Right atrium auricular region (tissue), 2 donors: ENCODE measurements at places on chromosomes 7 and 10. TPM values are rescaled to one million over a fixed set of nuclear protein-coding genes. Genes with fewer than 3 reads are reported as not detected.

DNA sequence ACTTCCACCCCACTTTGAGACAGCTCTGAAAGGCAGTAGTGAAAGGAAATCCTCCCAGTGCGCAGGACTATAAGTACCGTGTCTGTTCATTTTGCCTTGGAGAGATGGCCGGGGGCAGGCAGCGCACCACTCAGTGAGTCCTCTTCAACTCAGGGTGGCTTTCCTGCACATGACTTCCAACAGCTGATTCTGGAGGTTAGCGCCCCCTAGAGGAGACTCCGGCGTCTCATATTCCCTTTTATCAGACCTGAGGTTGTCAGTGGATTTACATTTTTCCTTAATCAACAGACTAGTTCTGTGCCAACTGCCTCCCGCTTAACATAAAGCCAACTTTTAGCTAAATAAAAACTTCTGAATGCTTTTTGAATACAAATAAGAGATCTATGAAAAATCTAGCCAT is 101.0 kb downstream of the HERPUD2 start:
- peaks cover 6% of the 10 kb centered on the region for H3K4me1 ChIP-seq
- no peak overlapping the region for H3K4me3 ChIP-seq
- DNase-seq = no peak
- no peaks in the 10 kb centered on the region for H3K36me3 ChIP-seq
- no peaks in the 10 kb centered on the region for H3K27me3 ChIP-seq
- H3K27ac ChIP-seq = no peak overlapping the region

DNA sequence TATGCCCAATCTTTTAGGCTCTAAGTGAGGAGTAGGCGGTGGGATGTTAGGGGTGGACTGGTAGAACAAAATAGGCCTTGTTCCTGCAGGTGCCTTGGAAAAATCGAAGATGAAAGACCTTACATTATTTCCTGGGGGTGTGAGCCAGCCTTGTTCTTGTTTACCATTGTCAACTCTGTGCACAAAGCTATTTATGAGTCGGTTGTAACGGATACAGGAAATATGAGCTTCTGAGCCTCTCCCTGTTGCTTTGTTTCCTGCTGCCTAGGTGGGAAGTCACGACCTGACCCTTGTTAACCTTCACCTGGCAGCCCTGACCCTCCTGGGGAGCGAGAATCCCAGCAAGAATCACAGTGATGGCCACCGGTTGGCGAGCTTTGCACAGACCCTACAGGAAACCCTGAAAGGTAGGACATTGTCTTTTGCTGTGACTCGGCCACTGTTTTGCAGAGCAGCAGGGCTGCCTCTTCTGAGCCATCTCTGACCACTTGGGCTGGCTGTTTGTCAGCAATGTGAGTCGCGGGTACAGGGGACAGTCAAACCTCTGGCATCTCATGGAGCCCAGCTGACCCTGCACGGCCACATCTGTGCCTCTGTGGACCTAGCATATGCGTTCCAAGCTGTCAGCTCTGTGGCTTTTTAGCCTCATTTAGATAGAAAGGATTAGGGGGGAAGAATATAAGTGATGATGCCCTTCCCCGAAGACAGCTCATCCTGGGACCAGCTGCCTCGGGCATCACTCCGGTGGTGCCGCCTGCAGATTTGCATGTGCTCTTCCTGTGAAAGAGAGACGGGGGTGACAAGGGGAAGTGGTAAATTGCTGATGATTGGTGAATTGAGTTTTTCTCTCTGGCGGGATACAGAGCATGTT is 102.1 kb upstream of the ANLN start:
- no peaks in the 10 kb centered on the region for H3K36me3 ChIP-seq
- H3K4me1 ChIP-seq = peaks cover 34% of the 10 kb centered on the region
- no peak overlapping the region for H3K27ac ChIP-seq

- H3K4me1 ChIP-seq = no peaks in the 10 kb centered on the region
- H3K36me3 ChIP-seq = peaks cover 13% of the 10 kb centered on the region
- DNase-seq = no peak
- H3K27me3 ChIP-seq = no peaks in the 10 kb centered on the region
- no peak overlapping the region for H3K4me3 ChIP-seq
These were observed 50.1 kb upstream of the PRKAR1B start for GRCh38 chr7:776992-777727.

- no peaks in the 10 kb centered on the region for H3K36me3 ChIP-seq
- H3K4me3 ChIP-seq = no peak overlapping the region
- H3K4me1 ChIP-seq = no peaks in the 10 kb centered on the region
- H3K27me3 ChIP-seq = no peaks in the 10 kb centered on the region
- no peak for DNase-seq
These were observed 46.1 kb upstream of the ZNF33B start for GRCh38 chr10:42684517-42684916.

DNA sequence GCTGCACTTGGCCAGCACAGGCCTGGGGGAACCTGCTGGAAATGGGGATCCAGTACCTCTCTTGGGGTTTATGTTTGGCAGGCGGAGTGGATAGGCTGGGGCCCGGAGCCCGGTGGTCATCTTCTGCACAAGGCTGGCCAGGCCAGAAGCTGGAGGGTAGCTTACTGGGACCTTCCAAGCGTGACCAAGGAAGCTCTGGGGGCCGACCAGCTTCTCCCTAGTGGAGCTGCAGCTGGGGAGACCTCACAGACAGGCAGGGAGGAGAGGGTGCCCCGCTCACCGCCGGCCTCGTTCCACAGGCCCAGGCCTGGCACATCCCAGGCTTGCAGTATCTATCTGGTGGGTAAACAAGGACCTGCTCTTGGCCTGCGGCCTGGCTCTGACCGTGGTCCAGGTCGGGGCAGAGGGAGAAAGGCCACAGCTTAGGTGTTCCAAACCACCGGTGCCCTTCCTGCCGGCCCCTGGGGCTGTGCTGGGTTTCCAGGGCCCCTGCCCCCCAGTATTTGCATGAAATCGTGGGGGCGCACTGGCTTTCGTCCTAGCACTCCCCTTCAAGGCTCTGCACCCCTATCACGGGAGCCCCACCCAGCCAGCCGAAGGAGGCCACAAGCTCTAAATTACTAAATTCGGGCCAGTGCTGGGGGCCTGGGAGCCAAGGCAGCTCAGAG is 1.5 kb upstream of the ELFN1 start:
- H3K4me3 ChIP-seq = no peak overlapping the region
- no peaks in the 10 kb centered on the region for H3K4me1 ChIP-seq
- H3K36me3 ChIP-seq = no peaks in the 10 kb centered on the region

- peak within 1 kb of the TSS; percentile 98 for H3K27ac ChIP-seq
- DNase-seq = peak; percentile 99
- no peaks in the 10 kb centered on the region for H3K36me3 ChIP-seq
- H3K4me1 ChIP-seq = peaks cover 35% of the 10 kb centered on the region
- H3K4me3 ChIP-seq = peak within 1 kb of the TSS; percentile 82
These were observed at the start of gene SHOC2 for GRCh38 chr10:110919349-110919931. Gene SHOC2, plus strand, starts transcription at chr10:110919604. Its CDS starts 44,755 bp downstream, at chr10:110964359.

GRCh38 chr7:37971491-37971890 is 51.1 kb downstream of the EPDR1 start:
- H3K27ac ChIP-seq = no peak overlapping the region
- no peaks in the 10 kb centered on the region for H3K27me3 ChIP-seq
- no peak for DNase-seq

GRCh38 chr10:101995451-101996063 is 60.4 kb downstream of the ARMH3 start:
- DNase-seq = no peak
- H3K4me3 ChIP-seq = no peak overlapping the region
- H3K4me1 ChIP-seq = no peaks in the 10 kb centered on the region
- H3K27ac ChIP-seq = no peak overlapping the region

- H3K4me3 ChIP-seq = no peak overlapping the region
- DNase-seq = no peak
- H3K27me3 ChIP-seq = no peaks in the 10 kb centered on the region
- no peaks in the 10 kb centered on the region for H3K4me1 ChIP-seq
- no peaks in the 10 kb centered on the region for H3K36me3 ChIP-seq
- H3K27ac ChIP-seq = no peak overlapping the region
These were observed 474.1 kb upstream of the STEAP1 start for GRCh38 chr7:89680161-89680560.

DNA sequence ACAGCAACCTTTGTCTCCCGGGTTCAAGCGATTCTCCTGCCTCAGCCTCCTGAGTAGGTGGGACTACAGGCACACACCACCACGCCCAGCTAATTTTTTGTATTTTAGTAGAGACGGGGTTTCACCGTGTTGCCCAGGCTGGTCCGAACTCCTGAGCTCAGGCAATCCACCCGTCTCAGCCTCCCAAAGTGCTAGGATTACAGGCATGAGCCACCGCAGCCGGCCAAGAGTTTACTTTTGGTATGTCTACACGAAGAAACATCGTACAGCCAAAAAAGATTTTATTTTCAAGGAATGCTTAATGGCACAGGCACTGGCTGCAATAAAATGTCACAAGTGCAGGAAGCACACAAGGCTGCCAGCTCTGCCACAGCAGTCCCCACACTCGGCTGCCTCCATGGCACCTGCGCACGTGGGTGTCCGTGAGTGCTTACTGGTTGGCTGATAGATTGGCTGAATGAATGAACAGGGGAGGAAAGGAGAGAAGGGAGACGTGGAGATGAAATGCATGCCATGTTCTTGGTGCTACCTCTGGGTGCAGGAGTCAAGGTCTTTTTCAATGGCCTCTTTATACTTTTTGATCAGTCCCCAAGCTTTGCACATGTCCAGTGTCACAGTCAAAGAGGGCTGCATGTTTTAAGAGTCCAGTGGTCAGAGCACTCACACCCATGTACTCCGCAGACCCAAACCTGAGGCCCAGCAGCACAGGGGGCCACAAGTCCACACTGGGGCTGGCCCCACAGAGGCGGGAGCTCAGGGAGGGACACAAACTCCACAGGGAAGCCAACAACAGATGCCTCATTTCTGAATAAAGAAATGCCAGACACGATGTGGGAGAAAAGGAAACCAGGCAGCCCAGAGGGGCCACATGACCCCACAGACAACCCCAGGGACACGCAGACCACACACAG is 198.2 kb downstream of the MAD1L1 start:
- H3K36me3 ChIP-seq = no peaks in the 10 kb centered on the region
- no peak overlapping the region for H3K4me3 ChIP-seq
- no peak for DNase-seq

GRCh38 chr10:45220931-45221330 is 94.5 kb downstream of the OR13A1 start:
- DNase-seq = no peak
- H3K4me1 ChIP-seq = no peaks in the 10 kb centered on the region
- no peaks in the 10 kb centered on the region for H3K36me3 ChIP-seq
- H3K4me3 ChIP-seq = no peak overlapping the region

- no peaks in the 10 kb centered on the region for H3K36me3 ChIP-seq
- H3K27me3 ChIP-seq = no peaks in the 10 kb centered on the region
- no peak overlapping the region for H3K4me3 ChIP-seq
- H3K27ac ChIP-seq = no peak overlapping the region
These were observed 611.4 kb downstream of the TNS3 start for GRCh38 chr7:46970476-46970875.

GRCh38 chr10:77351386-77351785 is 286.2 kb downstream of the KCNMA1 start:
- H3K27ac ChIP-seq = no peak overlapping the region
- H3K27me3 ChIP-seq = no peaks in the 10 kb centered on the region
- H3K36me3 ChIP-seq = no peaks in the 10 kb centered on the region
- DNase-seq = no peak

DNA sequence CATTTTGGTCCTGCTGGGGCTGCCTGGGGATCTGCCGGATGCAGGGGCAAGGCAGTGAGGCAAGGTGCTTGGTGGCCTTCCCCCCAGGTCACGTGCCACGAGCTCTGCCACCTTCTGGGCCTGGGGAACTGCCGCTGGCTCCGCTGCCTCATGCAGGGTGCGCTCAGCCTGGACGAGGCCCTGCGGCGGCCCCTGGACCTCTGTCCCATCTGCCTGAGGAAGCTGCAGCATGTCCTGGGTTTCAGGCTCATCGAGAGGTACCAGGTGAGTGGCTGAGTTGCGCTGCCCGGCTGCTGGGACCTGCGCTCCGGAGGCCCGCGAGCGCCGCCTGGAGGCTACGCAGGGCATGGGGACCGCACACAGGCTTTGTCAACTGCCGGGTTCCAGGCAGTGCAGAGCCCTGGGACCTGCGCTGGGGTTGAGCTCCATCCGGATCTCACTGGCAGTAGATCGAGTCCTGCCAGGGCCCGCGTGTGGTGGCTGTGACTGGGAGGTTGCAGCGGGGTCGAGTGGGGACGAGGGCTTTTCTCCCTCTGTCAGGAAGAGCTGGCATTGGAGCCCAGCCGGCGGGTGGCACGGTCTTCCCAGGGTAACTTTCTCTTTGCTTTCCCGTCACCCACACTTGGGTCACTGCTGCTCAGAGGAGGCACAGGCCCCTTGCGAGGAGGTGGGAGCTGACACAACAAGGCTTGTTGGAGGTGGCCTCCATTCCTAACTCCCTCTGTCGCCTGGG is 21.7 kb downstream of the AMZ1 start:
- no peak for DNase-seq
- no peak overlapping the region for H3K4me3 ChIP-seq
- no peaks in the 10 kb centered on the region for H3K27me3 ChIP-seq
- peaks cover 33% of the 10 kb centered on the region for H3K4me1 ChIP-seq

DNA sequence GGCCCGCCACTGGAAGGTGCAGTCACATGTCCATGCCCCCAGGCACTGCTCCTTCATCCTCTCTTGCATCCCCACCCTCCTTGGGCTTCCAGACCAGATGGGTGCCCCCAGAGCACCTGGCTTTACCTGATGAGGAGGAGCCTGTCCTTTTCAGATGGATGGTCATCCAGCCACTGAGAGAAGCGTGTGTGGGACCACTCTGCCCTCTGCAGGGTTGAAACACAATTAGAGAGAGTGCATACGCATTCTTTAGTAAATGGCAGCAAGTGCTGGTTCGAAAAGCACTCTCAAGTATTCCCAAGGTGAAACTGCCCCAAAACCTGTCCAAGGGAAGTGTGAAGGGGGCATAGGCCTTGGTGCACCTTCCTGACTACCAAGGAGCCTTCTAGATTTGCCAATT is 41.6 kb downstream of the HBP1 start:
- H3K4me3 ChIP-seq = no peak overlapping the region
- H3K27me3 ChIP-seq = no peaks in the 10 kb centered on the region
- H3K4me1 ChIP-seq = peaks cover 29% of the 10 kb centered on the region
- DNase-seq = no peak
- H3K27ac ChIP-seq = no peak overlapping the region
- H3K36me3 ChIP-seq = peaks cover 13% of the 10 kb centered on the region

GRCh38 chr7:131521651-131522163 is 34.7 kb downstream of the PODXL start:
- peak overlapping the region; percentile 76 for H3K27ac ChIP-seq
- H3K4me1 ChIP-seq = peaks cover 33% of the 10 kb centered on the region
- no peaks in the 10 kb centered on the region for H3K36me3 ChIP-seq
- H3K27me3 ChIP-seq = no peaks in the 10 kb centered on the region
- no peak overlapping the region for H3K4me3 ChIP-seq
- no peak for DNase-seq

DLX6 gene
- not detected for total RNA-seq

ZNF365 gene
- 1.1 TPM for total RNA-seq

SDK1 gene
- 3.1 TPM for total RNA-seq

MRLN gene
- not detected for total RNA-seq

IGF2BP3 gene
- total RNA-seq = not detected

CFAP43 gene
- total RNA-seq = not detected

HOXA7 gene
- not detected for total RNA-seq

RBM17 gene
- 30.1 TPM for total RNA-seq

FANK1 gene
- 0.44 TPM for total RNA-seq

AUTS2 gene
- total RNA-seq = 8.6 TPM

ORAI2 gene
- 13.3 TPM for total RNA-seq

HTR5A gene
- not detected for total RNA-seq

GNGT1 gene
- not detected for total RNA-seq

MOGAT3 gene
- total RNA-seq = not detected

PTN gene
- total RNA-seq = 26.2 TPM

STK31 gene
- not detected for total RNA-seq
